GM23248 (cell line): ENCODE measurements at places on chromosomes 6 and 20. TPM values are rescaled to one million over a fixed set of nuclear protein-coding genes. Genes with fewer than 3 reads are reported as not detected.

DNA sequence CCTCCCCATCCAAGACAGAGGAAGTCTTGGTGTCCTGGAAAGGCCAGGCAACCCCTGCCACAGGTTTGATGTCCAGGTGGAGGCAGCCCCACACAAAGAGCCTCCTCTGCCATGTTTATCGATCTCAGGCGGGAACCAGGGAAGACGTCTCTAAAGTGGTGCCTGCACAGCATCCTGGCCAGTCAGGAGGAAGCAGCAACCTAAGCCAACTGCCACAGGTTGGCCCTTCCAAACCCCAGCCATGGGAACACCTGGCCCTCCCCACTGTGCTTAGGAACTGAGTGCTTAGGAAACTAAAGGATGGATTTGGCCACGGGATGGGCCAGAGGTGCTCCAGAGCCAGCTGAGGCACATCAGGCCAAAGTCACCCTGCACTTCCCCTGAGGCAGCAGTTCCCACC, 56.9 kb downstream of the CSE1L start:
- no peak for DNase-seq

DNA sequence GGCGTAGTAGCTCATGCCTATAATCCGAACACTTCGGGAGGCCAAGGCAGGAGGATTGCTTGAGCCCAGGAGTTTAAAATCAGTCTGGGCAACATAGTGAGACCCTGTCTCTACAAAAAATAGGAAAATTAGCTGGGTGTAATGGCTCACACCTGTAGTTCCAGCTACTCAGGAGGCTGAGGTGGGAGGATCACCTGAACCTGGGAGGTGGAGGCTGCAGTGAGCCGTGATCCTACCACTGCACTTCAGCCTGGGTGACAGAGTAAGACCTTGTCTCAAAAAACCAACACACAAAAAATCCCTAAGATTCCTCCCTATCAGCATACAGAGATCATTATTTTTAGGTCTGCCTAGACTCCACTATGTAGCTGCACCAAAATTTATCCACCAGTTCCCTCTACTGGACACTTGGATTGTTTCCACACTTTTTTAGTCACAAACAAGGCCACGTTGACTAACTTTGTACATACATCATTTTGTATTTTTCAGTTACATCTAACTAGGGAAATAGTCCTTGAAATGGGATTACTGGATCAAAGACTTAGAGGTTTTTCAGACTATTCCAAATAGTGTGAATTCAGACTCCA, 3.6 kb upstream of the PHF1 start:
- DNase-seq, result peak; percentile 79

DNA sequence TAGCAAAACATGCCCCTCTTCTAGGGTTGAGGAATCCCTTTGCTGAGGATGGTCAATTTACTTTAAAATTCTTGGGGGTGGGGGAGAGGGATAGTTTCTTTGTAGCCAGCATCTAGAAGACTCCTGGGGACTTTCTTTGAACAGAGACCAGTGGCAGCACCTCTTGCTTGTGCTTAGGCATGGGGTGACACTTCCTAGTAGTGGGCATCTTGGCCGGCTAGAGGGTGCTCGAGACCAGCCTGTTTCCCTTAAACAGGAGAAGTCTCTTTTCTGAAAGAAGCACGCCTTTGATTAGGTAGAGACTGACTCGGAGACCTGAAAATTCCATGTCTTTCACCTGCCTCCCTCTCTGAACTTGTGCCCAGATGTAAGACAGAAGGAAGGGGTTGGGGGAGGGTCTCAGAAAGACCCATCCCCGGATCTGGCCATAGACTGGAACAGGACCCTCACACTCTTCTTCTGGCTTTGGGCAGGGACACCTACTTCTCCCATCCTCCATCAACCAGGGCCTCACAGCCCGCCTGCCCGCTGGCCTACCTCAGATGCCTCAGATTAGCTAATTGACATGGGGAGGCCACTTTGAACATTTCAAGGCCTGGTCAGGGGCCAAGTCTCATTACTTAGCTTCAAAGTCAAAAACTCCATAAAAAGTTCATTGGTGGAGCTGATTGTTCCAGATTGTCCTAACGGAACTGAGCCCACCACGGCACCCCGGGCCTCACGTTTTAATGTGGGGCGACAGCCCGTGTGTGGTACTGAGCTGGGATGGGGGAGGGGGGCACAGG, 172.2 kb downstream of the CDC5L start:
- no peak for DNase-seq

Gene PERP
- 45.3 and 45.7 TPM in 2 replicates for polyA plus RNA-seq

Gene ARHGAP40
- polyA plus RNA-seq, result not detected in 2 replicates
